ENCODE measurements at places on chromosomes 1 and 21. TPM values are rescaled to one million over a fixed set of nuclear protein-coding genes. Genes with fewer than 3 reads are reported as not detected.

Gene HSD3B2
- total RNA-seq = not detected

GRCh38 chr1:244302876-244303609 lies 148.7 kb downstream of the ADSS2 start:
- DNase-seq = no peak

Gene GIPC2
- total RNA-seq = not detected

DNA sequence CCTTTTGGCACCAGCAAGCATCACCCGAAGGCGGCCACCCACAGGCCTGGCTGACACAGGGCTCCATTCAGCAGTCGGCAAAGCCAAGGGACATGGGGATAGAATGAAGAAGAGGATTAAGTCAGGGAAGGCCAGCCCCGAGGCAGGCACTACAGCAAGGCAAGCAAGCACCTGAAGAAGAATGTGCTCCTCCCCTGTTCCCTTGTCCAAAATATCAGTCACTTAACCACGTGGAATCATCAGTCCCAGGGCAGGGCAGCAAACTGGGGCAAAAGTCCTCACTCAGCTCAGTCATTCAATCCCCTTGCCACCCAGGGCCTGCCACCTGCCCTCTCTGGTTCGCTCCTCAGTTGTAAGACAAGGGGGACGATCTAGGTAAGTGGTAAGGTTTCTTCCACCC lies 9.3 kb downstream of the KANK4 start:
- no peak for DNase-seq

Gene SLC45A1
- total RNA-seq = not detected

DNA sequence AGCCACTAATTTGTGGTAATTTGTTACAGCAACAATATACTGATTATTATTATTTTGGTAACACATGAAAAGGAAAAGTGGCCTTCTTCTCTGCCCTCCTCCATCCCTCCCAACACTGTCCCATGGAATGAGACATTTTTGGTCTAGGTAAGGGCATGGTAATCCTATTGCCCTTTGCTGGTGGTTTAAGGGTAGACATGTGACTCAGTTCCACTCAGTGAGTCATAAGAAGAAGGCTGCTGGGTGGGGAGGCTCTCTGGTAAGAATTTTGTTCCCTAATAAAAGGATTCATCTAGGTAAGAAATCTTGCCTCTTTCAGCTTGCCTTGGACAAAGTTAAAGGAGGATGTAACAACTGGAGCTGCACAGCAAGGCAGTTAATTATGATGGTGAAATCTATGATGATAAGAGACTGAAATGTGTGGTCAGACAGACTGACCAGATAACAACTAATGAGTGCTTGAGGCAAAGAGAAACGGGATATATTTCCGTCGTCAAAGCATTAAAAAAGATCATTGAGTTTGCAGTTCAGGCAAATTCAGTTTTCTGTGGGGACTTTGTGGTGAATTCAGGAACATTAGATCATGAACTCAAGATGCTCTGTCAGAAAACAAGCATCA lies 232.0 kb upstream of the KCNK2 start:
- DNase-seq = no peak

GRCh38 chr1:65882076-65882475 lies 89.4 kb downstream of the PDE4B start:
- no peak for DNase-seq

GRCh38 chr1:202121006-202121405 lies 1.7 kb upstream of the GPR37L1 start:
- no peak for DNase-seq

- DNase-seq = no peak
These were observed 70.7 kb upstream of the SYT6 start for GRCh38 chr1:114224196-114224907.

DNA sequence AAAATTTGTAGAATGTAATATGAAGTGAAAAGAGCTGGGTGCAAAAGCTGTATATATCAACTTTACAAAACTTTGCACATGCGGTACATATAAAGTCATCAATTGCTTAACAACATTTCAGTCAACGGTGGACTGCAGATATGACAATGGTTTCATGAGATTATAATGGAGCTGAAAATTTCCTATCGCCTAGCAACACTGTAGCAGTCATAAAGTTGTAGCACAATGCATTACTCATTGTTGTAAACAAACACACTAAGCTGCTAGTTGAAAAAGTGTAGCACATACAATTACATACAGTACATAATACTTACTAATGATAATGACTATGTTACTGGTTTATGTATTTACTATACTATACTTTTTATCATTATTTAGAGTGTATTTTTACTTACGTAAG lies 64.0 kb downstream of the RGS7 start:
- DNase-seq = no peak

- no peak for DNase-seq
These were observed 12.9 kb upstream of the DISC1 start for GRCh38 chr1:231613419-231614349.

GRCh38 chr21:32134441-32135130 lies 144.3 kb downstream of the MIS18A start:
- DNase-seq = no peak

Gene TFF3
- total RNA-seq = not detected

DNA sequence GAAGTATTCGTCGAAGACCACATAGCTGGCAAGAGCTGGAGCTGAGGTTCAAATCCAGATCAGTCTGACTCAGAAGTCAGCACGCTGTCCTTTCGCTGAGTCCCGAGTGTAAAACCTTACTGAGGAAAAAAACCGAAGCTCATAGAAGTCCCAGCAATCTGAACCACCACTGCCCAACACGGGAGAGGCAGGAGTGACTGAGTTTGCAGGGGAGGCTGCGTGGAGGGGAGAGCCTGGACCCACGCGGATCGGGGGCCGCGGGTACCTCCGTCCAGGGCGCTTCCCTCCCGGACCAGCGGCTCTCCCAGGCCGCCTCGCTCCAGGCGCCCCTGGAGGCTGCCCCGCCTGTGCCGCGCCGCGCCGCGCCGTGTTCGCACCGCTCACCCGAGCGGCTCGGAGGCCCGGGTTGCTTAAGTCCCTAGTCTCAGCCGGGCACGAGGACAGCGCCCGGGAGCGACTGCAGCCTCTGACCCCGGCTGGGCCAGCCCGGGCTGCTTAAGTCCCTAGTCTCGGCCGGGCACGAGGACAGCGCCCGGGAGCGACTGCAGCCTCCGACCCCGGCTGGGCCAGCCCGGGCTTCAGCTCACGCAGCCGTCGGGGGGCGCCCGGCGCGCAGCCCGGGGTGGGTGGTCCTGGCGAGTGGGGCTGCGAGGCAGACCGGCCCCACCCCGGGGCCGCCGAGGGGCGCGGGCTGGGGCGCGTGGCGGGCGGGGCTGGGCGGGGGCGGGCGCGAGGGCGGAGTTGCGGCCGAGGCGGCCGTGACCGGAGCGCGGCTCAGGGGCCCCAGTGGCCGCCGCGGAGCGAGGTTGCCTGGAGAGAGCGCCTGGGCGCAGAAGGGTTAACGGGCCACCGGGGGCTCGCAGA lies at the start of gene ADAMTSL4:
TSS of gene ADAMTSL4 (plus strand) at position 777 of the 864 bp plus-strand sequence. CDS start 2,881 bp downstream, outside the sequence.
- peak; percentile 38 for DNase-seq

Gene KRTAP13-2
- total RNA-seq = not detected

Gene TCHH
- total RNA-seq = not detected

DNA sequence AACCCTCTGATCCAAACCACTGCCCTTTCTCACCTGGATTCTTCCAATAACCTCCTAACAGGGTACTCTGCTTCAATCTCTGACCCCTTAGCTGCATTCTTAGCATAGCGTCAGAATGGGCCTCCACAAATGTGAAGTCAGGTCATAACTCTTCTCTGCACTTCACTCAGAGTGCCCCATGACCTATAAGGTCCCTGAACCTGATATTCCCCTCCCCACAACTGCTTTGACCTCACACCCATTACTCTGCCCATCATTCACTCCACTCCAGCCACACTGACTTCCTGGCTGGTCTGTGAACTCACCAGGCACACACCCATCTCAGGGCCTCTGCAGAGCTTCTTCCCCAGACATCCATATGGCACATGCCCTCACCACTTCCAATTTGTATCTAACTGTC lies 141.9 kb downstream of the ZNF281 start:
- DNase-seq = no peak

DNA sequence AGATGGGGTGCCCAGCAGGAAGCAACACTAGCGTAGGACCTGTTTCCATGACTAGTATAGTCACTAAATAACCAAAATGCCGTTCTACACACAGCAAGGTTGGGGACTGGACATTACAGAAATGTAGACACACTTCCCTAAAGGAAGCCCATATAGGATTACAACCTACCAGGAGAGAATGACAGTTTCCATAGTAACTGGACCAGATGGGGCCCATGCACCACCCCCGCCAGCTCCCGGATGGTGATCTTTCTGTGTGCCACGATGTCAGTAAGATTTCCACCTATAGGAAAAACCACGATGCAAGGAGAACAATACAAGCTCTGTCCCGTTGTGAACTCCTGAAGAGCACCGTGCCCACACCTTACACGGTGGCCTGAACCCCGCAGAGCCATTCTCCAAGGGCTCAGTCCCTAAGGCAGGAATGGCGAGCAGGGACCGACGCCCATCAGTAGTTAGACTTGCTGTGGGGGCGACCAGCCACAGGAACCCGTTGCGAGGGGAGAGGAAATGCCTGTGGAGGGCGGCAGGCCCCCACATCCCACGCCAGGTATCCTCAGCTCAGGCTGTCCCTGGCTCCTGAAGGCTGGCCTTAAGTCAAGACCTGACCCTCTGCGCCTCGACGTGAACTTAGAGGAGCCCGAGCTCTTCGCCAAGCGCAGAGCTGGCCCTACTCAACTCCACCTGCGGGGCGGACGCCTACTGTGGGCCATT lies 13.6 kb upstream of the CEP85 start:
- DNase-seq = no peak

DNA sequence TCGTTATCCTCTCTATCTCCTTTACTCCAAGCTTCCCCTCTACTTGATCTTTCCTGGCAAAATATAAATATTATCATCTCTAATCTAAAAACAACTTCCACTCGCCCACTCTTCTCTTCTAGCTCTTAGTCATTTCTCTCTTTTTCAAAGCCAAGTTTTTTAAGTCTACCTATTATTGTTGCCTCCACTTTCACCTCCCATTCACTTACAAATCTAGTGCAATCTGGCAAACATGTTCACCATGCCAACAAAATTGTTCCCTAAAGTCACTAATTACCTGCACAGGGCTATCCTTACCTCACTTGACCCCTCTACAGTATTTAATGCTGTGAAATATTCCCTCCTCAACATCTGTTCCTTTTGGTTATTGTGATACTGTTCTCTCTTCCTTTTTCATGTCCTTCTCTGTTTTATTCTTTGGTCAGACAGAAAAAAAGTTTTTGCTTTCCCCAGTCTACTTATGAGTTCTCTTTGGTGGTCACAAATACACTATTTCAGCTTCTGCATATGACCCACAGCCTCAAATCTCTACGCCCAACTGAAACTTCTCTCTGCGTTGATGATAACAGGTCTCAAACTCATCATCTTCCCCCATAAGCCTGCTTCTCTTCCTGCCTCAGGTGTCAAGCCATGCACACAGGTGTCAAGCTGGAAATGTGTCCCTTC lies 31.9 kb upstream of the RAP1A start:
- no peak for DNase-seq

Gene NCAM2
- not detected for total RNA-seq

Gene AMY1A
- not detected for total RNA-seq

All from OCI-LY7 (cell line).